ENCODE measurements at places on chromosomes 16 and 17.

GRCh38 chr16:83200005-83200779 lies 573.4 kb downstream of the CDH13 start:
- DNase-seq = peak; percentile 31

DNA sequence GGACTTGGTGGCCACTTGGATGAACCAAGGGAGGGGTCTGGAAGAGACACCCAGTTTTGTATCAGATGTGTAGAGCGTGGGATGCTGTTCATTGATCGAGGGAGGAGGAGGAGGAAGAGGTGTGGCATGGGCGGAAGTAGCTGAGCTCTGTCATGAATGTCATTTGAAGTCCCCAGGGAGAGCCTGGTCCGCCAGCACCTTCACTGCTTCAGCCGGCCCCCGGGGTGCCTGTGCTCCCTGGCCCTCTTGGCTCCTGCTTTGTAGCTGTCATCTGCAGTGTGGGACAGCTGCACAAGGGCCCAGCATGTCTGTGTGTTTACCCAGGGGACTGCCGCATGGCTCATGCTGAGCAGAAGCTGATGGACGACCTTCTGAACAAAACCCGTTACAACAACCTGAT lies 75.4 kb upstream of the RBL2 start:
- DNase-seq = no peak

DNA sequence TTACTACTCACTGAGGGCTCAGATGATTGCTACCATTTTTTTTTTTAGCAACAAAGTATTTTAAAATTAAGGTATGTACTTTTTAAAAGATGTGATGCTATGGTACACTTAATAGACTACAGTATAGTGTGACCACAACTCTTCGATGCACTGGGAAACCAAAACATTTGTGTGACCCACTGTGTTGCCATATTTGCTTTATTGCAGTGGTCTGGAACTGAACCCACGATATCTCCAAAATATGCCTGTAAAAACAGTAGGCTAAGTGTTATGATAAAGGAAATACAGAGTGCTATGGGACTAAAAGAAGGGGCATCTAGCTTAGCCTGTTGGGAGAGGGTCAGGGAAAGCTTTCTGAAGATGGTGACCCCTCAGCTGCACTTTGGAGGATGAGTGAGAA lies 41.6 kb upstream of the HNF1B start:
- DNase-seq = no peak

DNA sequence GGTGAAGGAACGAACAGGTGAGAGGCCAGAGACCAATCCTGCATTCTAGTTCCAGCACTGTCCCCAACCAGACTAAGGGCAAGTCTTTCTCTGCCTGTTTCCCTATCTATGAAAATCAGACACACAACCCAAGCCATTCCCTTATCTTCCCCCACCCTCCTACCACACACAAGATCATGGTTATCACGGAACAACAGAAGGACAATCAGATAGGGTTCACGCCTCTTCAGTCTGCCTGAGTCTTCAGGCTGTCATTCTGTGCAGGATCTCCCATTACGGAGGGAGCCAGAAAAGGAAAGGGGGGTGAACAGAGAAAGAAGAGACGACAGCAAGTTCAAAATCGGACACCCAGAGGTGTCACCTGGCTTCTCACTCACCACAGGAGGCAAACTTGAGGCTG lies 11.1 kb downstream of the TLE7 start:
- DNase-seq = no peak

- DNase-seq = peak; percentile 68
Measured at GRCh38 chr16:54236773-54237172, 49.8 kb downstream of the IRX3 start.

DNA sequence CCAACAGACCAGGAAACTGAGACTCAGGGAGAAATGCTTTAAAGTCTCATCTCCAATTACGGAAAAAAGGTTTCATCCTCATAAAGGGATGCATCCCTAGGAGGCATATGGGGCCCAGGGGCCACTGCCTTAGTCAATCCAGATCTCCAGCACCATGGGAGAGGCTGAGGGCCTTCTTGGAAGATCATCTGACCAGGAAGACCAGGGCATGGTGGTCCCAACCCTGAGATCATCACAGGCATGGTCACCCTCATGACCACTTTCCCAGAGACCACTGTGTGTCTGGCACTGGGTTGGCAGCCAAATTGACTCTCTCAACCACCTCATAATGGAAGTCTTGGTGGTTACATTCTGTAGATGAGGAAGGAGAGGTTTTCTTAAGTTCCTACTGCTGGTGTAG lies 23.4 kb upstream of the CES5A start:
- no peak for DNase-seq

GRCh38 chr16:22035153-22035552 lies 27.2 kb downstream of the MOSMO start:
- no peak for DNase-seq
